ENCODE measurements at places on chromosomes 3 and 15.

GRCh38 chr3:10926811-10927521 is 65.6 kb upstream of the SLC6A1 start:
- DNase-seq = no peak

GRCh38 chr3:118977671-118978392 is 56.8 kb downstream of the IGSF11 start:
- DNase-seq = no peak

DNA sequence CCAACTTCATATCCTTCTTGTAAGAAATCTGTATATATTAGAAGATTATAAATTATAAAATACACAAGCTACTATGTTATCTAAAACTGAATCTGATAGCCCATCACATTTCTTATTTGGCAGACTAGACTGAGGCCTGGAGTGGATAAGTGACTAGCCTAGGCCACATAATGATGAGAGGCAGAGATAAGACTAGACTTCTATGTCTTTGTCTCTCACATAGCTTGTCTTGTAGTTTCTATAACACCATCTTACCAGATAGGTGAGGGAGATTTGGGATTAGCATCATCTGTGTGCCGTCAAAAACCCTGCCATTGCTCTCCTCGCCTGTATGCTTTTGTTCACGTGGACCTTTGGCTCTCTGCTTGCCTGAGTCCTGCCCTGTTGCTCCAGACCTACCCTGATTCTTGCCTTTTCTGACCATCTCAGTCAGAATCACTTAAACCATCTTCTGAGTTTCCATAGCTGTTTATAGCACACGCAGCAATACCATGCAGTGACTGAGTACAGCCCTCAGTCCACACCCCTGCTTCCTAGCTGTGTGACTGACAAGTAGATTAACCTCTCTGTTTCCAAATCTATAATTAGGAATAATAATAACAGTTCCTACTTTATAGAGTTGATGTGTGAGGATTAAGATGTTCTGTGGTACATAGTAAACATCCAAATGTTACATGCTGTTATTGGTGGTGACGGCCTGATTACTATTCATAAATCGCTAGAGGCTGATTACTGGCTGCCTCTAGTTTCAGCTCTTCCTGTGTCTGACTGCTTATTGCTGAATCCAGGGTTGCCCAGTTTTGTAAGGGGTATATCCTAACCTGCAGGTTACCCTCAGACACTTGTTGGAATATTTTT is 49.7 kb downstream of the PDE8A start:
- no peak for DNase-seq

DNA sequence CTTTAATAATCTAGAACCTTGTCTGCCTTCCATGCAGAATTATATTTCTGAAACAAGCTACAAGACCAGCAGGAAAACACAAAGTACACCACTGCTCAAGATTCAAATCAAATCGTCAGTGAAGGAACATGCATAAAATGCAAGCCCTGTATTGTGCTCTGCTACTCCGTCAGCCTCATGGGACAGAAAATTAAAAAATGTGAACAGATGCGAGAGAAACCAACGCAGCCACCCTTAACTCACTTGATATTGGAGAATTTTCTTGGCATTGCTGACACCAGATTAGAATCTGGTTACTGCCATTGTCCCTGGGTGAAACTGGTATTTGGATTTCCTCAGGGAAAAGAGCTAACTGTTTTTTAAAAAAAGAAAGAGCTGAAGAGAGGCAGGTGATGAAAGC is 23.6 kb downstream of the ANXA2 start:
- DNase-seq = no peak

GRCh38 chr3:156425651-156426050 is 129.3 kb downstream of the SSR3 start:
- no peak for DNase-seq

GRCh38 chr3:32857921-32858320 is 40.1 kb downstream of the TRIM71 start:
- no peak for DNase-seq

All from AG08396 (cell line).